ENCODE measurements at places on chromosomes 16 and 17.
A peak's percentile ranks its signal among the peaks of the same experiment; 100 is the strongest.

DNA sequence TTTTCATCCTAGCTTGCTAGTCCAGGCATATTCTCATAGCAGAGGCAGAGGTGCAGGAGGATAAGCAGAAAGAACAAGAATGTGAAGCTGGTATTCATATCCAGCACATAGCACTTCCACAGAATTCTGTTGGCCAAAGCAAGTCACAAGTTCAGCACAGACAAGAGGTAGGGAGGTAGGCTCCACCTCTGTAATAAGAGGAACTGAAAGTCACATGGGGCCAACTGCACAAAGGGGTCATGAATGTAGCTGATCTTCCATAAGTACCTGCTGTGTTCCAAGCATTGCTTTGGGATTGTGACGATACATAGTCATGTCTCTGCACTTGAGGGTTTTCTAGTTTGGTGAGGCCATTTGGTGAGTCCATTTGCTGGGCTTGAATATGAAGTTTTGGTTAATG is 110.8 kb upstream of the MPHOSPH6 start:
- DNase-seq = no peak

DNA sequence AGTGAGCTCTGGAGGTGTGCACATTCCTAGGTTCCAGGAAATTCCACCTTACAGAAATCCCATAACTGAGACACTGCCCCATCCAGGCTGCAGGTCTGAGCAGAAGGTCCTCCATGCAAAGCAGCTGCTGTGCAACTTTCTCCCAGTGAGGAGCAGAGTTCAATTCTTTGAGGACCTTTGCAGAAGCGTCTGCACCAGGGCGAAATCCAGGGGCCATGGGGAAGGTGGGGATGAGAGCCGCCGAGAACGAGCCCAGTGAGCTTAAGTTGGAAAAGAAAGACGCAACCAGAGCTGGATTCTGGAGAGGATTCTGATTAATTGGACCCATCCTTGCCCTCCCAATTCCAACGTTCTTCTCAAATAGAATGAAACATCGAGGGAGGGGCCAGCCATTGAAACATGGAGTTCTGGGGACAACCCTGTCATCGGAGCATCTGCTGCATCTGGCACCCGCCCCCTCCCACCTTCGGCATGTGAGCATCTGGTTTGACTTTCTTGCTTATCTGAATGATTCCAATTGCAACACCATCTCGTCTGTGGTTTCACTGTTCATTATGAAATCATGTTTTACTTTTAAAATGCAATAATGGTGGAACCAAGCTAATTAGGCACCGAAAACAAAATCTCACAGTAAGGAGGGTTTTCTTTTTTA is 190.6 kb upstream of the FOXF1 start:
- DNase-seq = no peak

GRCh38 chr16:67893743-67894399 is 817 bp downstream of the PSKH1 start:
- DNase-seq = no peak

GRCh38 chr16:48498769-48499631 is 111.0 kb downstream of the N4BP1 start:
- DNase-seq = no peak

- DNase-seq = no peak
Observed at GRCh38 chr17:1758807-1759206, 3.1 kb upstream of the SERPINF1 start.

DNA sequence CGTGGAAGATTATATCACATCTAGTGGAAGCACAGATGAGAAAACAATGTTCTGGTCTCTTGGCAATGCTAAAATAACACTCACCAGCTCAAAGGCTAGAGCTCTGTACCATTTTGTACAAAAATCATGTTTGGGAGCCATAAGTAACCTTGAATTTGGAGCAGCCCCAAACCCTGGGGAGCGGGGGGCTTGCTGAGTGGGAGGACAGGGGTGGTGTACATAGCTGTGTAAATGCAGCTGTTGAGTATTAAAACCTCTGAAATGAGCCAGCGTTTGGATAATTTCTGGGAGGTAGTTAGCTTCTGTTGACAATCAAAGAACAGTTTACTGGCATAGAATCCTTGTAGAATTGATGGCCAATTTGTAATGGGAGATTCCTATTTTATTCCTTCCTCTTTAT is 4.3 kb downstream of the MYH8 start:
- DNase-seq = no peak

DNA sequence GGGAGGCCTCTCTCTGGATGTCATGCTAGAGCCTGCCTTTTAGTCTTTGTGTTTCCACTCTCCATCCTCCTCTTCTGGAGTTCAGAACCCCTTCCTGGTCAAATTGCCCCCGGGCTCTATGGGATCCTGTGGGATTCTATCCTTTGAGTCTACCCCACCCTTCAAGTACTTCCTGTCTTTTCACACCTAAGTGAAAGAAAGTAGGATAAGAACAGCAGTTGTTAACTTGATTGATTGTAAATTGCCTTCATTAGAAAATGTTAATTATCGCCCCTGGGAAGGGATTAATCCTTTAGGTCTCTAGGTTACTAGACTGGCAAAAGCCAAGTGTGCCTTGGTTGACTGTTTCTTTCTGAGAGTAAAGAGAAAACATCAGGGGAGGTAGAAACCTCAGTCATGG is 30.1 kb downstream of the PRKCB start:
- no peak for DNase-seq

DNA sequence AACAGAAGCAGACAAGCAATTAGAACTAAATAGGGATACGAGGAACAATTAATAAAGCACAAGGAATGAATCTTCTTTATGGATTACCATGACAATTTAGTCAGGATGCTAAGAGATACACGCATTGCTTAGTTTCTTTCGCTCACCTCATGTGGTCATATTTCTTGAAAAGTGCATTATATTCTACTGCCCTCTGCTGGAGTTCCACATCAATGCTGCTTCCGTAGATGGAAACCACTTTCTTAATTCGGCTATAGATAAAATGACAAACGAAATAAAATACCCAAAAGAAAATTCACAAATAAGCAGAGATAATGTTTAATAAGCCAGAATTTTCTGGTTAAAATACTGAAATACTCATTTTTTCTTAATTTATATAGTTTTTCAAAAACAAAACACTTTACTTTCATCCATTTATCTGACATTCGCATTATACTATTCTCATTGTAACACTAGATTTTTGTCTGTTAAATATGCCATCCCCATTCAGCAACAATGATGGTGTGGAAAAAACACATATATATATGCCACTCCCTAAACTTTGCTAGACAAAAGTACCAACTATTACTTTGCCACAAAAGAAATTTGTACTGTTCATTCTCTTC is 22.0 kb upstream of the PHLPP2 start:
- no peak for DNase-seq

DNA sequence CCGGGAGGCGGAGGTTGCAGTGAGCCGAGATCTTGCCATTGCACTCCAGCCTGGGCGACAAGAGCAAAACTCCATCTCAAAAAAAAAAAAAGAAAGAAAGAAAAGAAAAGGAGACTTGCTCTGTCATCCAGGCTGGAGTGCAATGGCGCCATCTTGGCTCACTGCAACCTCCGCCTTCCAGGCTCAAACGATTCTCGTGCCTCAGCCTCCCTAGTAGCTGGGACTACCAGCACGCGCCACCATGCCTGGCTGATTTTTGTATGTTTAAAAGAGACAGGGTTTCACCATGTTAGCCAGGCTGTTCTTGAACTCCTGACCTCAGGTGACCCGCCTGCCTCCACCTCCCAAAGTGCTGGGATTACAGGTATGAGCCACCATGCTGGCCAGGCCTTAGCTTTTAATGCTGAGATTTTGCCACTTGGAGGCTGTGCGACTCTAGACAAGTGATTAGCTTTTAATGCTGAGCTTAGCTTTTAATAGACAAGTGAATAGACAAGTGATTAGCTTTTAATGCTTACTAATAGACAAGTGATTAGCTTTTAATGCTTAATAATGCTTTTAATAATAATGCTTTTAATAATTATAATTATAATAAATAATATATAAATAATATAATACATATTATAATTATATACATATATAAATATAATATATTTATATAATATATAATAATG is 9.6 kb downstream of the LDAF1 start:
- no peak for DNase-seq

GRCh38 chr16:52497067-52497816 is 49.7 kb downstream of the TOX3 start:
- peak; percentile 40 for DNase-seq

GRCh38 chr17:2904135-2904534 is 107.9 kb downstream of the RAP1GAP2 start:
- peak; percentile 68 for DNase-seq

DNA sequence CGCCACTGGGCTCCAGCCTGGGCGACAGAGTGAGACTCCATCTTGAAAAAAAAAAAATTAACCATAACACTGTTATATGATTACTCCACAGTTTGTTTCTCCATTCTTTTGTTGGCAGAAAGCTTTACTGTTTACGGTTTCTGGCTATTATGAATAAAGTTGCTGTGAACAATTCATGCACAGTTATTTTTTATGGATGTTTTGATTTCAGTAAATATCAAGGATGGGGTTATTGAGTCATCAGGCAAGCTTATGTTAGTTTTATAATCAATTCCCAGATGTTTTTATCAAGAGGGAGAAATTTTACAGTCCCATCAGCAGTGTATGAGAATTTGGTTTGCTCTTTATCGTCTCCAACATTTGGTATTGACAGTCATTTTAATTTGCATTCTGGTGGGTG is 67.9 kb downstream of the TAOK1 start:
- DNase-seq = no peak

GRCh38 chr17:43832168-43832975 is 574 bp downstream of the MPP3 start:
- DNase-seq = no peak

DNA sequence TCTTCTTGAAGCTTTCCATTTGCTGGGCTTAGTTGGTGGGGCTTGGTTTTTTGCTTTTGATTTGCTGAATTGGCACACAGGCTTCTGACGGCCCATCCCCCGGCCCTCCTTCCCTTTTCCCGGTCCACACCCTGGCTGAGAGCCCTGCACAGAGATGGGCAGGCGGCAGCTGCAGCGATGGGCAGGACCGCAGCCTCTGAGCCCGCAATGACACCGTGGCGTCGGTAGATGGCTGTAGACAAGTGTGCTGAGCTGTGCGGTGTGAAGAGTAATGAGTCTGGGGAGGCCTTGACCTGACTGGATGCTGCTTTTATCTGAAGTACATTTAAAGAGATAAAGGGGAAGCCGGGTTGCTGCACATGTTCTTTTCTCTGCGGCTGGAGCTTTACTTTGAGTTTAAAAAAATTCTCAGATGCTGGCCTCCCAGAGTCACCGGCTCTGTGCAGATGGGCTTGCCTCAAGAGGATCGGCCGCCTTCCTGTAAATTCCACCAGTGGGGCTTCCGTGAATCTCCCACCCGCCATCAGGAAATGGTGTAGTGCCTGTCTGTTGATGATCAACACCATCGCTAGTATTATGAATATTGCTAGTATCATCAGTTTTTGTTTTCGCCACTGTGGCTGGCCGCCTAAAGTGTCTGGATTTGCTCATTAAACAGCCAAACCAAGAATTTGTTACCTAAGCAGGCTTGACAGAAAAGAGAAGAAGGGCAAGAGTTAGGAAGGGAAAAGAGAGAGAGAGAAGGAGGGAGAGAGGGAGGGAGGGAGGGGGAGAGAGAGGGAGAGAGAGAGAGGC is 245.6 kb upstream of the RBFOX1 start:
- DNase-seq = peak; percentile 77

GRCh38 chr17:55452139-55452790 is 30.6 kb upstream of the MMD start:
- no peak for DNase-seq

GRCh38 chr17:3993493-3994220 is 29.4 kb upstream of the ATP2A3 start:
- DNase-seq = no peak

DNA sequence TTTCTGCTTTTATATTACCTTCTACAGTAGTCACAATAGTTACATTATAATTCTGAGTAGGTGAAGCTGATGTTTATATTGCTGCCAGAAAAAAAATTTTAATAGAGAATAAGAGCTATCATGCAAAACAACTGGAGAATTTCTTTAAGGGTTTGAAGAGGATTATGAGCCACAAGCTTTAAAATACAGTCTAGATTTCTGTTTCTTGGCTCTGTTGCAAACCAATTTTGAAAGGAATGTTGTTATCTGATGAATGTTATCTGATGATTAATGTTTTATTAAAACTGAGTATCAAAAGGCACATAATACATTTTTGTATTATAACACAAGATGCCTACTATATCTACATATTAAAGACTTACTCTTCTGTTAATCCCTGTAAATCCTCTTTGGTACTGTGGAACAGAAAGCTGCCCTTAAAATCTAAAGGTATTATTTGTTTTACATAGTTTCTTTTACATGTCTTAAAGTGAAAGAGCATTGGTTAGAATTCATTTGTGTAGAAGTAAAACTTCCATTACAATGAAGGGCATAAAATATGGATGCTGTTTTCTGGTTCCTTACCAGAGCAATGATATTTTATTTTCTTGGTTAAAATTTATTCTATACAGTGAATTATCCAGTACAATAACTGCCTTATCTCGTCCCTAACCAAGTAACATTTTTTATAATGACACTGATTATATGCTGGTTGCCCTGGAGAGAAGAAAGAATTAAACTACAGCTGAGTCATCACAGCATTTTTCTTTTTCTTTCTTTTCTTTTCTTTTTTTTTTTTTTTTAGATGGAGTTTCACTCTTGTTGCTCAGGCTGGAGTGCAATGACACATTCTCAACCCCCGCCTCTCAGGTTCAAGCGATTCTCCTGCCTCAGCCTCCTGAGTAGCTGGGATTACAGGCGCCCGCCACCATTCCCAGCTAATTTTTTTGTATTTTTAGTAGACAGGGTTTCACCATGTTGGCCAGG is 205.7 kb downstream of the TANC2 start:
- no peak for DNase-seq

- no peak for DNase-seq
Observed at GRCh38 chr16:35753559-35754390, 2294.4 kb downstream of the TP53TG3F start.

DNA sequence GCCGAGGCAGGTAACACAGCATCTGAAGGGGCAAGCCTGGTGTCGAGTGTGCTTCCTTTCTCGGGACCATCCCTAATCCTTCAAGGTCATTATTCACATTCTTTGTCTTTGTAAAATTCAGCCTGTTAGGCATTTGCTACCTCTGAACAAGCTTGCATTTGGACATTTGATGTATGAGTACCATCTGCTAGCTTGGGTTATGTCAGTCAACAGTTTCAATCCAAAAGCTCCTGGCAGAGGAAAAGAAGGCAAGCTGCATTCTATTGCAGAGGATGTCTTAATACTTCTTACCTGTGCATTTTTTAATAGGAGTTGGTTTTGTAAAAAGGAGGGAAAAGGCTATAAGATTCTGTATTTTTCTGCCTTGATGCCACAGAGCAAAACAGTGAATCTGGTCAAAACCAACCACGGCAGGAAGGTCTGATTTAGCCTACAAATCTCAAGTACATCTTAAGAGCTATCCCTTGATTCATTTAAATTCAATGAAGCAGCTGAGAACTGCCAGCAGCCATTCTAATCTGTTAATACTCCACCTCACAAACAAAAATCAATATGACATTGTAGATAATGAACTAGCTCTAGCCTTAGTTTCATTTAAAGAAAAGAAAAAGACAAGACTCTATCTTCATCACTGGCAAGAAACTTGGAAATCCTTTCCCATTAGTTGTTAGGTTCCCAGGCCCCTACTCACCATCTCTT is 39.0 kb downstream of the TEX2 start:
- DNase-seq = peak; percentile 39

GRCh38 chr17:39096508-39097149 is 54.8 kb downstream of the PLXDC1 start:
- no peak for DNase-seq
